Germinal center (tissue), 1 donor: ENCODE measurements at places on chromosomes 5 and 9.

DNA sequence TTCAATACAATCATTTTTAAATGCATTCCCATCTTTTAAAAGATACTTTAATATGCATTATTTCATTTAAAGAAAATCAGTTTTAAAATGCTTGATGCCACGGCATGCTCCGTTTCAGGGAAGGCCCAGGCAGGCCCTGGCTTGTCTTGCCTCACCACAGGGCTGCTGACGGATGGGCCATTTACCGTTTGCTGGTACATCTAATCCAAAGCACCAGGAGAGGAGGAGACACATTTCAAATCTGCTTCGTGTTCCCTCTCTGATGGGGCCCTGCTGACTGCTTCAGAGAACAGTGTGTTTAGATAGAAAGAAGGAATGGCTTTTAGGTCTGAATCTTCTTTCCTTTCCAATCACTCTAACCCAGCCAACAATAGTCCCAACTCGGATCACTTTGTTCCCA lies 185.2 kb downstream of the DCP2 start:
- DNase-seq = no peak

GRCh38 chr9:95762322-95762721 lies 113.2 kb upstream of the ERCC6L2 start:
- DNase-seq = no peak

GRCh38 chr5:39618391-39618790 lies 193.6 kb upstream of the DAB2 start:
- no peak for DNase-seq

DNA sequence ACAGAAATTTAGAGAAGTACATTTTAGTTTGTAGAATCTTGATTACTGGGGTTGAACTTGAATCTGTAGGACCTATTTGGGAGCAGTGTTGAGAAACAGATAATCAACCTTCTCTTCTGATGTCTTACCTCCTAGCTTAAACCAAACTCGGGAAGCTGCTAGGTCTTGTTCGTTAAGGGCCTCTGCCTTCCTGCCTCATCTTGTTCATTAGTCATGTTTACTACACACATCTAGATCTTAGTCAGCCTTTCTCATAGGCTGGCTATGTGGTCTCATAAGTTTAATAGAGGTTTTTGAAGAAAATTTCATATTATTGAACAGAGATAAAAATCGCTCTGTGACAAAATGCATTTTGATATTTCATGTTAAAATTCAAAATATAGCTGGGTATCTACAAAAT lies 331.0 kb upstream of the EDIL3 start:
- no peak for DNase-seq
